ENCODE measurements at places on chromosomes 6 and 20.

DNA sequence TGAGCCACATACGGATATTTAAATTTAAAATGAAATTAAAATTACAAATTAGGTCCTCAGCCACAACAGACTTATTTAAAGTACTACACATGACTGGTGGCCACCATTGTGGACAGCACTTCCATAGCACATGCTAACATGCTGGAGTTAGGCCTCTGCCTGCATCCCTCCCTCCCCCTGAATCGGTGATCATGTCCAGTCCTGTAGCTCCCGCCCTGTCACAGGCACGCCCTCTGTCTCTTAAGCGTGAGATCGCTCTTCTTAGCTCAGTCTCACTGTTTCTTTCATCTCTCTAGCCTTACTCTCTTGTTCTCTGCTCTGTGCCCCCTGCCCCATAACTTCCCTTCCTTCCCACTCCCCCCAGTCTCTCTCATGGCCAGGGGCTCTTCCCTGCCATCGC lies 28.9 kb downstream of the ELMO2 start:
- no peak for DNase-seq

DNA sequence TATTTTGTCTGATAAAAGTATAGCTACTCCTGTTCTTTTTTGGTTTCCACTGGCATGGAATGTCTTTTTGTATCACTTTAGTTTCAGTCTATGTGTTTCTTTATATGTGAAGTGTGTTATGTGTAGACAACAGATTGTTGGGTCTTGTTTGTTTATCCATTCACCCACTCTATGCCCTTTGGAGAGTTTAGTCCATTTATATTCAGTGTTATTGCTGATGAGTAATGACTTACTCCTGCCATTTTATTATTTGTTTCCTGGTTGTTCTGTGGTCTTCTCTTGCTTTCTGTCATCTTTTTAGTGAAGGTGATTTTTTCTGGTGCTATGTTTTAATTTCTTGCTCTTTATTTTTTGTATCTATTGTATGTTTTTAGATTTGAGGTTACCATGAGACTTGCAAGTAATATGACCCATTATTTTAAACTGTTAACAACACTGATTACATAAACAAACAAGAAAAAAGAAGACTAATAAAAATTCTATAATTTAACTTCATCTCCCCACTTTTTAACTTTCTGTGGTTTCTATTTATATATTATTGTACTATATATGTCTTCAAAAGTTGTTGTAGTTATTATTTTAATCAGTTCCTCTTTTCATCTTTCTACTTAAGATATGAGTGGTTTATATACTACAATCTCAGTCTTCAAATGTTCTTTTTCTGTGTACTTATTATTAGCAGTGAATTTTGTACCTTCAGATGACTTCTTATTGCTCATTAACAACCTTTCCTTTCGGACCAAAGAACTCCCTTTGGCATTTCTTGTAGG lies 323.4 kb downstream of the BTBD9 start:
- no peak for DNase-seq

GRCh38 chr6:30019819-30020218 lies 41.2 kb upstream of the POLR1H start:
- no peak for DNase-seq

GRCh38 chr6:105882121-105882803 lies 203.9 kb upstream of the PRDM1 start:
- DNase-seq: no peak

DNA sequence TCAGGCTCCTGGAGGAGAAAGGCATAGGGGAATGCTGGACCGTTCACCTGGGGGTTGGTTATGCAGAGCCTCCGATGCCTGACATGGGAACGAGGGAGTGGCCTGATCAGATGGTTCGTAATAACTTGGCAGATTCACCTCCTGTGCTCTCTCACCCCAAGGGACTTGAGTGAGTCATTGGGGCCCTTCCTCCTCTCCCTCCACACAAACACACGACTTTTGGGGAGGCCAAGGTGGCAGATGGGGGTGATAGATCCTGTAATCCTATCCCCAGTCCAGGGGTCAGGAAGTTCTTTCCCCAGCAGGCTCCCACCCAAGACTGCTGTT lies 45.6 kb upstream of the ARFGEF2 start:
- DNase-seq: no peak

DNA sequence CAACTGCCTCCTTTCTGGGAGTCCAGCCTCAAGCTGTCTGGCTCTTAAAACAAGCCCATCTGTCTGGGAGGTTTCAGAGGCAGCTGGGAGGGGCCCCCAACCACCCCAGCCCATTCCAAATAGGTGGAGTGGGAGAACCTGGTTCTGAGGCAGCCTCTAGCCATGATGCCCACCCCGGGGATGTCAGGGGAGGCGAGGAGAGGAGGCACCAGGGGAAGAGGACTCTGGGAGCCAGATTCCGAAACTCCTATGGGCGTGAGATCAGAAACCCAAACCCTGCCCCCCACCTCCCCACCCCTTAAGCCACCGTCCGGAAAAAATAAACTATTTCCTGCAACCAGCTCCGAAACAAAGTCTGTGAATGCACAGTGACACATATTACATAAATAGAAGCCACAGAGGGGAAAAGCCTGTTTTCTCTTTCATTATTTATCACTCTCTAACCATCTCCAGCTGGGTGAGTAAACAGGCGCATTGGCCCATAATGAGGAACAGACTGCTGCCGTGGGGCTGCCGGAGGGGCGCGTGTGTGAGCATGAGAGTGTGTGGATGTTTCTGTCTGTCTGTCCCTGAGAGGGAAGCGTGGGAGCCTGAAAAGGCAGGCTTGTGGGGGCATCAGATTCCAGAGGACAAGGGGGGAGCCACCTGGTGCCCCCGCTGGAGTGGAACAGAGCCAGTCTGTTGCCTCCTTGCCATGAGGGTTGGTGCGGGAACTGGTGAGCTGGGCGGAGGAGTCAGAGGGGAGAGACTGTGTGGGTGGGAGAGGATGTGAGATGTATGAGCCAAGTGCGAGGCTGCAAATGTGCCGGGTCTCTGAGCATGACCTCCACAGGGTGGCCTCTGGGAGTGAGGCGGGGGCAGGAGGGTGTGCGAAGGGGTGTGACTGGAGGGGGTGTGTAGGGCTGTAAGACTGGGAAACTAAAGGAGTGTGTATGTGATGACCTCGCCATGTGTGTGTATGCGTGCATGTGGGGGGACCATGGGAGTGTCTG lies 14.3 kb upstream of the FOXP4 start:
- DNase-seq: peak; percentile 78

DNA sequence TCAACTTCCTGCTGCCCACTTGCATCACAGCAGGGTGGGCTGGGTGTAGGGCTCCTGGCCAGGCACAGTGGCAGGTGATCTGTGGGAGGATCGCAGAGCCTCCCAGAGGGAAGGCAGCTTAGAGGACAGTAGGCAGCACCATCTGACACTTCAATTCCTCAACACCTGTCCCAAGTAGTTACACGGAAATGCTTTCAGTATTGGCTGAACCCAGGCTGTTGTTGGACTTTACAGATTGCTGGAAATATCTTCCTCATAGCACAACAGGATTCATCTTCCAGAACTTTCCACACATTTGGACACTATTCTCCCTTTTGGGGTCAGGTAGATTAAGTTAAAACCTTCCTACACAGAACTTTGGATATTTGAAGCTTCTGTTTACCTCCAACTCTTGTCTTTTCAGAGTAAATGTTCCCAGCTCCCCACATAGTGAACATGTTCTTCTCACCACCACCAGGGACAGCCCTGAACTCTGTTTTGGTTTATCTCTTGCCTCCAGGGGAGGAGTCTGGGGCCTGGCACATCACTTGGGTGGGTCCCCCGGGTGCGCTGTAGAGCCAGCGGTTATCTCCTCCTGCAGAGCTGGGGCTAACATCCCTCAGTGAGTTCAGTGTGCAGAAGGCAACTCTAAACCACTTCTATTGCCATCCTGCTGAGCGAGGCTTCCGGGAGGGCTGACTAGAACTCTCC lies 3.5 kb upstream of the SLC22A2 start:
- peak; percentile 37 for DNase-seq

GRCh38 chr6:167804281-167805013 lies 22.3 kb upstream of the AFDN start:
- DNase-seq: no peak

DNA sequence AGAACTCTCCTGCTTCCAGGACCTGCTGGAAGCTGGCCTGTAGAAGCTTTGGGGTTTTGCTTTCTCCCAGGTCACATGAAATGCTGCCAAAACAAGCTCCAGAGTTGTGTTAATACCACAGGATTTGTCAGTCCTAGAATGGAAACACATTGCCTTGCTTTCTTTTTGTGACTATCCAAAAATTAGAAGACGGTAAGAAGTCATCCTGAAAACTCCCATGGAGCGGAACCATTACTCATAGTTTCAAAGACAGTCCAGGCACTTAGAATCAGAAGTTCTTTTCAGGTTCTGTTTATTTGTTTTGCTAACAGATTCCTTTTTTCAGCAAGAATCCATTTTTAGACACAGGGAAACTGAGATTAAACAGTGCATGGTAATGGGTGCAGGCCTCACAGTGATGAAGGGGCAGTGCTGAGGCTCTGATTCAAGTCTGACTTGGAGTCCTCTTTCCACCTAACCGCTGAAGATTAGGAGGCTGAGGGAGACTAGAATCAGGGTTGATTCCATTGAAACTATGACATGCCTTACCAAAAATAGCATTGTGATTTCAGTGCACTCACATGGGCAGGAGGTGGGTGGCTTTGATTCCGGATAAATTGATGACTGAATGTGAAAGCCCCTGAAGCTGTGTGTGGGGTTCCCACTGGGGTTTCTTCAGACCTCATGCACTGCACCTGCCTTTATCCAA lies 72.2 kb upstream of the NAA20 start:
- no peak for DNase-seq

DNA sequence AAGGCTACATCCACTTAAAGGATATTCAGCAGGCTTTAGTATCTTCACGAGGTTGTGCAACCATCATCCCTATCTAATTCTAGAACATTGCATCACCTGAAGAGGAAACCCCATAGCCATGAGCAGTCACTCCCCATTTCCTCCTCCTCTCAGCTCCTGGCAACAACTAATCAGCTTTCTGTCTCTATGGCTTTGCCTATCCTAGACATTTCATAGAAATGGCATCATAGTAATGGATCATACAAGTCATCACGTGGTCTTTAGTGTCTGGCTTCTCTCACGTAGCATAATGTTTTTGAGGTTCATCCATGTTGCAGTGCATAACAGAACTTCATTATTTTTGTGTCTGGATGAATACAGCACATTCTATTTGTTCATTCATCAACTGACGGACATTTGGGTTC lies 20.5 kb downstream of the SNAI1 start:
- DNase-seq: peak; percentile 43

DNA sequence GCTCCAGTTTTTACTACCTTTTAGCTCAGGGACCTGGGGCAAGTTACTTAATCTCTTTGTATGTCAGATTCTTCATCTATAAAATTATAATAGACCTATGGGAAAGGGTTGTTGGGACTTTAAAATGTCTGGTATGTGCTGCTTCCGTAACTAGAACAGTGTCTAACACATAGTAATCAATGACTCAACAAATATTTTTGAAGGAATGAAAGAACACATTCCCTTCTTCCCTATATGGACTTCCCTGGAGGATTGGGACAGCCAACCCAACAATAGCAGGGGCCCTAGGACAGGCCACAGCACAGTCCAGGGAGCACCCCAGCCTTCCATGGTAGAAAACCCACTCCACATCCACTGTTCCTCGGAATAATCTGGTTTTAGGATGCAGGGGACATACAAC lies 50.7 kb upstream of the TPD52L1 start:
- no peak for DNase-seq

DNA sequence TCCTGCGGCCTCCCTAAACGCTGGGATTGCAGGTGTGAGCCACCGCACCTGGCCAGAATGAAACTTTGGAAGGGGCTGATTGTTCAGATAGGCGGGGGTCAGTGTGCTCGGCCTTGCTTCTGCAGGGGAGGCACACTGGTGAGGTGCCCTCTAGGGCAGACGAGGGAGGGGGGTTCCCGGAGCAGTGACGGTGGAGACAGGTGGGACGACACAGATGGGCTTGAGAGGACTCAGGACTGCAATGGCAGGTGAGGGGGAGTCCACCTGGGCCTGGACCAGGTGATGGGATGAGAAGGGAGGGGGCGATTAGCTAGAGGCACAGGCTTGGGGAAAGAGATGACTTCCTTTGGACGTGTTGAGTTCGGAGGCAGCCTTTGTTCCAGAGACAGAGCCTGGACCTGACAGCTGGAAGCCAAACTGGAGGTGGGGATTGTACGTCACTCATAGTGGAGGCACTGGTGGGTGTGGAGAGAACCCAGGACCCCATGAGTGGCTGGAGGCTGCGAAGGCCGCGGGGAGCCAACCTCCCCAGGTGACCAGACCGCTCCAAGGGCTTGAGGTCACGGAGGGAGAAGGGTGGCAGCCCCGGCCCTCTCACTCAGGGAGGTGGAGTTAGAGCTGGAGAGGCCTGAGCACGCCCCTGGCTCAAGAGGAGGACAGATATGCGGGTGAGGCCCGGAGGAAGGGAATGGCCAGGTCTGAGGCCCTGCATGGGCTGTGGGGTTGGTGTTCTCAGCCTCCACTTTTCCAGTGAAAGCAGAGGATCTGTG lies 10.5 kb upstream of the MAP1LC3A start:
- DNase-seq: no peak

All from A673 (cell line).